Fibroblast of skin of back (primary cell): ENCODE measurements at places on chromosomes 2 and 18.

DNA sequence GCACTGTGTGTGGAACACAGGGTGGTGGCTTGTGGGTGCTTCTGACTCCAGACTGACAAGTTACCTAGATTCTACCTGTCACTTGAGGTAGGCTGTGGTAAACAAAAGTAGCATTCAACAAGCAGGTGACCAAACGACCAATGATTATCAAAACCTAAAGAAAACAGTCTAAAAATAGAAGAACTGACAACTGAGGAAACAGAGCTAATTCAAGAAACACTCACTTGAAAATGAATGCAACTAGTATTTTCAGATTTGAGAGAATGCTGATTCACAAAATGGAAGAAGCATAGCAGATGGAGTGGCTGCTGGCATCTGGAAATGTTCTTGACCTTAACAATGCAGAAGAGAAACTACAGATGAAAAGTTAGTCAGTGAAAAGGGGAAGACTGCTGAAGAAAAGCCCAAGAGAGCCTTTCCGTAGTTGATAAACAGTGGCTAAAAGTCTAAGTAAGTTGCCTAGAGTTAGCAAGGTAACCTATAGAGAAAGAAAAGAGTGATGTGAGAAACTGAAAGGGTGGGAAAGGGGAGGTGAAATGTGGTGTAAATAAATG is 170.4 kb downstream of the NCK2 start:
- DNase-seq: no peak

DNA sequence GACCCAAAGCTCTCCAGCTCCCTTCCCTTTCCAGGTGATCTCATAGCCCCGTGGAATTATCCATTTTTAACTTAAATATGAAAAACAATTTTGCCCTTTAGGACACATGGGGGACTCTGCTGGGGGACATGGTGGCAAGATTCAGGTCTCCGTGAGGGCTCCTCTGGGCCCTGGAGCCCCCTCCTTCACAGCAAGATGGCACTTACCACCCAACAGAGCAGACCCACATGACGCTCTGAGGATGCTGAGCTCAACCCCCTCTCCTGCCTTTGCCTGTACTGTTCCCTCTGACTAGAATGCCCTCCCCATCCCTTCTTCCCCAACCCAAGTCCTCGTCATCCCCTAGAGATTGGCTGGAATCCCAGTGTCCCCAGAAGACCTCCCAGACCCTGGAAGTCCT is 17.2 kb downstream of the TEX51 start:
- no peak for DNase-seq

DNA sequence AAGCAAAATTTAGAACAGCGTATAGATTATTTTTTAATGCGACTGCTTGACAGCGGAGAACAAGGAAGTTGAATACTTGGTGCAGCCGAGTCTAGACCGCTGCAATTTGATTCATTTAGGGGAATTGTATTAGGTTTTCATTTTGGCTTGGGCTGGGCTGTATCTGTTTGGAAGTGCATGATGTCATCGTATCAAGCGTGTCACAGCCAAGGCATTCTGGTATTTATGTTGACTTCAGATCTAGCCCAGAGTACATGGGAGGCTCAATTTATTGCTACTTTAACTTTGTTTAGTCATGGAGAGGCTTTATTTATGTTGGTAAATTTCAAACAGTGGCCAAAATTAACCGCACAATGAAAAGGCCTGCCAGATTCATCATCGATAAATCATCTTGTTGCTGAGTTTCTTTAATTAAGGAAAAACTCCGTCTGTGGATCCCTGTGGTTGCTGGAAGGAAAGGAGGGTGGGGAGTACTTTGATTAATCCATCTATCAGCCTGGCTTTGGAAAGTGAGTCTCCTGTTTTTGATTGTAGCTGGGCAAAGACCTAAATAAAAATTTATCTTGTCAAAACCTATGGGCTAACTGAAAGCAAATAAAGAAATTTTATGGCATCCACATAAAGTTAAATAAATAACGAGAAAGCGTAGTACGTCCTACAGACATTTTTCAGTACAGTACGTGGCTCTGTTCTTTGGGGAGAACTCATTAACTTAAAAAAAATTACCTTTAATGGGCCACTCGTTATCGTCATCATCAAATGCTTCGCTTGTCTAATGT is 230.4 kb upstream of the SPRED2 start:
- DNase-seq: peak; percentile 80

DNA sequence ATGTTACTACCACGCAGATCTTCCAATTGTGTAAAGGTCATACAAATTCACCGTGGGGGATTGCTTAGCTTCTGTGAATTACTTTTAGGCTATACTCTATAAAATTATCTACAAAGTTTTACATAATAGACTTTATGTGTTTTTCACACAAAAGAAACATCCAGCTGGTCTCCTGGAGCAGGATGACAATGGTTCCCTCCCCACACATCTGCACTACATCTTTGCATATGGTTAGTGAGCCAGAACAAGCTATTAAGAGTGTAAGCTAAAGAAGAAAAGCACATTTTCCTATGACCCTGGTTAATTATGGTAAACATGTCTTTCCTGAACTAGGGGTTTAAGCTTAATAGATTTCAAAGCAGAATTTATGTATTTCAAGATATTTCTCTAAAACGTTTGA is 295.1 kb downstream of the ASXL3 start:
- no peak for DNase-seq

GRCh38 chr2:213234641-213235040 is 49.6 kb upstream of the SPAG16 start:
- DNase-seq: no peak

GRCh38 chr18:50582500-50582899 is 22.6 kb downstream of the MAPK4 start:
- no peak for DNase-seq

- DNase-seq: no peak
Measured at GRCh38 chr18:24249716-24250115, 110.9 kb downstream of the CABYR start.
